ENCODE measurements at places on chromosomes 7 and 10.

- peak; percentile 88 for DNase-seq
Observed at GRCh38 chr7:13800694-13801448, 188.6 kb downstream of the ETV1 start.

DNA sequence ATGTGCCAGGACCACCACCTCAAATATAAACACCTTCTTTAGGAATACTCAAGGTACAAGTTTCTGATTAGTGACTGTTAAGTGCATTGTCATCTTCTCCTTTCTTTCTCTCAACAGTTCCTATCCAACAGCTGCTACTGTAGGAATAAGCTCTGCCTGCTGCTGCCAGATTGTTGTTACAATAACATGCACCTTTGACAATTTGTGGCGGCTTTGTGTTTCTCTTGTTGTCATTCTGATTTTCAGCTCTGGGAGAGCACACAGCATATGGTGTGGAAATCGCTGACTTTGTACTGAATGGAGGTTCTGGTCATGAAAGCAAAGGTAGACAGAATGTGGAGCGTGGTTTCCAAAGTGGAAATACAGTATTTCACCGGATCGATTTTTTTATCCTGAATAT, 182.8 kb downstream of the SEC23IP start:
- DNase-seq: no peak

- no peak for DNase-seq
Observed at GRCh38 chr7:154794147-154794780, 208.7 kb downstream of the PAXIP1 start.

DNA sequence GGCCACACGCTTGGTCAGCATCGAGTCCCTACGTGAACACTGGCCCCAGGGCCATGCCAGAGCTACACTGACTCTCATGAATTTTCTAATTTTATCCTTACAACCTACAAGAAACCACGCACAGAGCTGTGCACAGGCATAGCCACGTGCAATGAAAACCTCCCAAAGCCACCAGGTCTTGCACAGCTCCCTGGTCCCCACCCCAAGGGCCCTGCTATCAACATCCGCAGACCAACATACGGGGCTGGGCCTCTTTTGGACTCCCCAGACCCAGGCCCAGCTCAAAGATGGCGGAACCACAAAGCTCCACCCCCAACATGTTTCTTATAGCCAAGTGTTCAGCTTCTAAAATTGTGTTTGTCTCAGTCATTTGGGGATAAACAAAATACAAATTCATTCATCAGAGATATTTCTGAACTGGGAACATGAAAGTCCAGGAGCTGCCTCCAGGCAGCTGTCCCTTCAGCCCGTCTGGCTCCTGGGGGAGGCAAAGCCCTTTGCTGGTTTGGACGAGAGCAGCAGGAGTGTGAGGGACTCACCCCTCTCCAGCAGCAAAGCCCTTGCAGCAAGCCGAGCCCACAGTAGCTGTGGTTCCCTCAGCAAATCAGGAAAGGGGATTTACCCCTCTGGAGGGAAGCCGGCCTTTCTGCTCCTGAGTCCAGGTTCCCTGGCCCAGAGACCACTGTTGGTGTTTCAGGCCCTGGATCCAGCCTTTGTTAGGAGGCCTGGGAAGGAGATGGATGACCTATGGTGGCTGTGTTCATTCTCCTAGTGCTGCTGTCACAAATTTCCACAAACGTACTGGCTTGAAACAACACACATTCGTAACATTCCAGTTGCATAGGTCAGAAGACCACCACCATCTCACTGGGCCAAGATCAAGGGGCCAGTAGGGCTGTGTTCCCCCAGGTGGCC, 75.1 kb downstream of the OAT start:
- no peak for DNase-seq

DNA sequence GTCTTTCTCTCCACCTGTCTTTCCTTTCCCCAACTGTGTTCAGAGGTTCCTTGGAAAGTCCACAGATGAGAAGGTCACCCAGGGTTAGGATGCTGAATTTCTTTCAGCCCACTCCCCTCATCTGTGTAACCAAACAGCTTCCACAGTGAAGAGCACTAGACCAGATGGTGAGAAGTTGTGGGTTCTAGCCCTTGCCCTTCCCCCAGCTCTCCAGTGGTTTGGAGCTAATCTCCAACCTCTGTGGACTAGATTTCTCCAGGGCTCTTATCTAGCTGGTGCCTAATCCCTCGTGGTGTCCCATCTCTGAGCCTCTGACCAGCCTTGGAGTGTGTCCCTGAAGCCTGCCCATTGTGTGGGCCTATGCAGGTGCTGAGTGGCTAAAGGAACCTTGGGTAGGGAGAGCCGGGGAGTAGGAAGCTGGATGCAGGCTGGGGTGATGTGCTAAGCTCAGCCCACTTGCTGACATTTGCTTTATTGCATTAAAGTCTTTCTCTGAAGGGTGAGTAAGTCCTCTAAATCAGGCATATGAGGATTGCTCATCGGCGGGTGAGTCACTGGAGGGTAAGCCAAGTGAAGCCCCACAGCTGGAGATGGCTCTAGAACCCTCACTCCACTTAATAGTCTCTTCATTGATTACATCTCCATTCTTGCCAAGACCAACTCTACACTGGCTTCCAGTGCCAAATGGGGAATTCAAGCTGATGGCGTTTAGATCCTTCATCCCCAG, 14.9 kb downstream of the DUSP5 start:
- DNase-seq: peak; percentile 93

DNA sequence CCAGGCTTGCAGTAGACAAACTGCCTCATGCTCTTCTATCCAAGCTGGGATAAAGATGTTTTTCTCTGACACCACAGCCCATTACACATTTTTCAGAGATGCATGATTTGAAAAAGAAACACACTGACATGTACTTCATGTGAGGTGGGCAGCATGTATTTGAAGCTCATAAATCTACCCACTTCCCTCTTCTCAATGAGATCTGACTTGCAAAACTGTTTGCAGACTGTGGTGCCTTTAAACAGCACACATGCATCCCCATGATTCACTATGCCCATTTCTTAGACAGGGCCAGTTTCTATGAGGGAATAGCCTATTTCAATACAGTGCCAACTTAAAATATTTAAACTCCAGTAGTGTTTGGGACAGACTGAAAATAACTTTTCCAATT, 109.8 kb downstream of the GLI3 start:
- no peak for DNase-seq

DNA sequence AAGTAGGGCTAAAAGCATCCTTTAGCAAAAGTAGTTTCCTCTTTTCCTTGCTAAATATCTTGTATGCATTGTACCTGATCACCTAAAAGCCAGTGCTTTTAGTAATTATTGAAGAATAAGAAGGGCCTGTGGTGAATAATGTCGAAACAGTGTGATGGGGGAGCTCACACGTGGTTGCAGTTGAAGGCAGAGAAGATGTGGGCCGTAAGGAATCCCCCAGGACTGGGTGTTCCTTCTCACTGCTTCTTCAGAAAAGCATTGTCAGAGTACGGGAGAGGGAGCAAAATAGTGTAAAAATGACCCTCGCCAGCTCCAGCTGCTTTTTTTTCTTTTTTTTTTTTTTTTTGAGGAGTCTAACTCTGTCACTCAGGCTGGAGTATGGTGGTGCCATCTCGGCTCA, 201.1 kb downstream of the NSUN6 start:
- DNase-seq: no peak

GRCh38 chr7:98733036-98733435, 116.0 kb downstream of the NPTX2 start:
- DNase-seq: peak; percentile 8

DNA sequence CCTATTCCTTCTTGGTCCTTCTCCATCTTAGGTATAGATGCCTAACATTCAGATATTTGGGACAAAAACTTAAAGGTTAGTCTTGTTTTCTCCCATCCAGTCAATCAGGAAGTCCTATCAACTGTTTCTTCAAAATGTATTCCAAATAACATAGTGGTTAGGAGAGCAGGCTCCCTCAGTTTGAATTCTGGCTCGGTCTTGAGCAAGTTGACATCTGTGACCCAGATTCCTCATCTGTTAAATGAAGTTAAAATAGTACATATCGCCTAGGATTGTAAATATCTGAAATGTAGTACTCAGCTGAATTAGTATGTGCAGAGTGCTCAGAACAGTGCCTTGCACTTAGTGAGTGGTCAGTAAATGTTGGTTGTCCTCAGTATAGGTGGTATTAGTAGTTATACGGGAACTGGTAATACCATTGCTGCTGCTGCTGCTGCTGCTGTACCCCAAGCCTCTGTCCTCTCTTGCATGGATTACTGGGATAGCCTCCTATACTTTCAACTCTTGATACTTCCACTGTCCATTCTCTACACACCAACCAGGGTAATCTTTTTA, 58.6 kb downstream of the RALA start:
- peak; percentile 58 for DNase-seq

DNA sequence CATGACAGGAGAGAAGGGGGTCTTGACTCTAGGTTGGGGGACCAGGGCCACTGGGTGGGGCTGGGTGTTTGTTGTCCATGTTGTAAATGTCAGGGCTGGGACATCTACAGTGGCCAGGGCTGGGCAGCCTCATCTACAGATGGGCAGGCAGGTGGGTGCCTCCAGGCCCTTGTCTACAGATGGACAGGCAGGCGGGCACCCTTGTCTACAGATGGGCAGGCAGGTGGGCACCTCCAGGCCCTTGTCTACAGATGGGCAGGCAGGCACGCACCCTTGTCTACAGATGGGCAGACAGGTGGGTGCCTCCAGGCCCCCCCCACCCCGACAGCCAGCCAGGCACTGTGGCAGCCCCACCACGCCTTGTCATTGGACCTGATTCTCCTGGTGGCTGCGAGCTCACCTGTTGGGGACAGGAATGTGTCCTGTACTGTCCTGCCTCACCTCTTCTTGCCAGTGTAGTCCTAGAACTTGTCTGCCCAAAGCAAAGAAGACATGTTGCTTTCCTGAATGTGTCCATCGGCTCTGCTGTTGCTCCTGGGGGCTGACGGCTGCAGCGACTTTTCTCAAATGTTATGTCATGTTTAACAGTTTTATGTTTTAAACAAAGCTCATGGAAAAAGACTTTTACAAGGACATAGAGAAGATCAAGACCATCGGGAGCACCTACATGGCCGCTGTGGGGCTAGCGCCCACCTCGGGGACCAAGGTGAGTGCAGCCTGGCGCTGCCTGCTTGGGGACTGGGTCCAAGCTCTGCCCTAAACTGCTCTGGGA, 129.9 kb downstream of the ADCY1 start:
- DNase-seq: no peak

DNA sequence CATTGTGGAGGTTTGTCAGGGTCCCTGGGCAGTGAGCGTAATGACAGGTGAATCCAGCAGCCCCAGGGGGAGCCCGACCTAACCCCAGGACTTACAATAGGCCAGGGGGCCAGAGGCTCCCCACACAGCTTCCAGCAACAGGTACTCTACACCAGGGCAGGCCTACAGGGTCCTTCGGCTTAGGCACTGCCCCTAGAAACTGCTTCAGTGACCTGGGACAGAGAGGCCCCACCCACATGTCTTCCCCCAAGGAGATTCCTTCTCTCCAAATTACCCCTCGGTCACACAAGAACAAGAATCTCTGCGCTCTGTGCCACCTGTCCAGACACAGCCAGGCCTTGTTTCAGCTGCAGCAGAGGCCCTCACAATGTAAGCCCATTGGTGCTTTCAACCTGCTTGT, 24.4 kb downstream of the SKIDA1 start:
- no peak for DNase-seq

DNA sequence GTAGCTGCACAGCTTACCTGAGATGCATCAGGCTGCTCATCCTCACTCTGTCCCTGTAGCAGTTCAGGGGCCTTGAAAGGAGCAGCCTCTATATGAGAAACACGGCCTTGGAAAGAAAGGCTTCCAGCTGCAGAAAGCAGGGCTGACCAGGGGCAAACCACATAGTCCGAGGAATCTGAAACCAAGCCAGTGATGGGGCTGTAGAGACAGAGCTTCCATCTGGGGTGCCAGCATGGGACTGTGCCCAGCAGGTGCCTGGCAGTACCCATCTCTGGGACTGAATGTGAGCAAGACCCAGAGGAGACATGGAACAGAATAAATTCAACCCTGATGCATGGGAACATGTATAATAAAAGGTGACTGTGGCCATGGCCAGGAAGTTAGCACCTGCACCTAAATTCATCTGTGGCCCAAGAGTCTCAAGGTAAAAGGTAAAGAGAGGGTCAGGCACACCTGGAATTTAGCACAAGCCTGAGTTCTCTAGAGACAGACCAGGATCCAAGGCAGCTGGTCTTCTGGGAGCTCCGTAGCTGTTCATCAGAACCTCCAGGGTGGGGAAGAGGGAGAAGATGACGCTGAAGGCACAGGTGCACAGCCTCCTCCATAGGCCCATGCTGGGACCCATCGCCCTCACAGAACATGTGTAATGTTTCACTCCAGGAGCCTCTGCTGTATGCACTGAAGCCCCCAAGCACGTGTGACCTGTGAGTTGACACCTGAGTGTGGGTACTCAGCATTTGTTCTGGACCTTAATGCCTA, 25.3 kb downstream of the FRMPD2 start:
- no peak for DNase-seq

Data from foreskin fibroblast (primary cell).